Fibroblast of mammary gland (primary cell): ENCODE measurements at places on chromosomes 5 and 9.

DNA sequence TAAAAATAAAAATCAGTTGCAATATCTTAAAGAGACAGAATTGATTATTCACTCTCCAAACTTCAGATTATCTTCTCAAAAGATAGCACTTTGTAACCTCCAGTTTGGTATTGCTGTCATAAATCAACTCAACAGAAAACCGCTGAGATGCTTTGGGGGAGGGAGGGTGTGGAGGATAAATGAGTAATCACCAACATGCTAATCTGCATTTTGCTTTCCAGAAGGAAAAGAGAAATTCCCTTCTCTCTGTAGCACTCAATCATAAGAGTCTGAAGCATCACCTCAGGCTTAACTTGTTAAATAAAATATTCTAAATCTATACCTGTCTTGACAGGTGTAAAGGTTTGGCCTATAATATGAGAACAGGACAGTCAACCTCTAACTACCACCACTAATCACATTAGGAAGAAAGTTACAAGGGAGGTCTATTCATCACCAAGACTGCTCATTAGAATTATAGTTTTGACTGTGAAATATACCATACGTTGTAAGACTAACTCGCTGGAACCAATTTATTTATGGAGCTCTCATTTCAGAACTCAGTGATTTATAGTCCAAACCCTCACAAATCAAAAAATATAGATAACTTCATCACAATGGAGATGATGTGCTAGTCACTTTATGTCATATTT lies 89.0 kb downstream of the PIK3R1 start:
- DNase-seq = peak; percentile 66

- no peak for DNase-seq
Observed at GRCh38 chr5:3145641-3146040, 394.2 kb upstream of the IRX2 start.

- peak; percentile 44 for DNase-seq
Observed at GRCh38 chr5:139272471-139273321, 20.8 kb upstream of the MATR3 start.

DNA sequence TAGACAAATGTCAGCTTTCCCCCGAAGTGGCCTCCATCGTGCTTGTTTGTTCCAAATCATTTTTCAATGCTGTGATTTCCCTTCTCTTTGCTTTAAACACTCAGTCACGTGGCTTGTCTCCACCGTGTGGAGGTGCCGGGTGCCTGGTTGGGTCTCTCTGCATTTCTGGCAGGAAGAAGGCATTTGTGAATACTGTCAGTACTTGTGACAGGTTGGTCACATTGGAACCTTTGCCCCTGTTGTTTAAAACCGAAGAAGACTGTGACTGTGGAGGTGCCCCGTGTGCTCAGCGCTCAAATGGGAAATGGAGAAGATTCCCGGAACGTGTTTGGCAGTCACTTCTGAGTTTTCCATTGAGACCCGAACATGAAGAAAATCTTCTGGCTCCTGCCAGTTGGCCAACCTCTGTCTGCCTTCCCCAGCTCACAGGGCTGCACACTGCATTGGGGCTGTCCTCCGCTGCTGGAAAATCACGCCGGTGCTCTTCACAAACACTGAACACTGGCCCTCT lies 74.6 kb downstream of the LMNB1 start:
- no peak for DNase-seq

GRCh38 chr5:151068433-151069197 lies 12.2 kb downstream of the TNIP1 start:
- DNase-seq = no peak

GRCh38 chr5:2020730-2021129 lies 138.0 kb upstream of the IRX4 start:
- DNase-seq = no peak

GRCh38 chr9:130868230-130868629 lies 28.4 kb downstream of the QRFP start:
- no peak for DNase-seq

DNA sequence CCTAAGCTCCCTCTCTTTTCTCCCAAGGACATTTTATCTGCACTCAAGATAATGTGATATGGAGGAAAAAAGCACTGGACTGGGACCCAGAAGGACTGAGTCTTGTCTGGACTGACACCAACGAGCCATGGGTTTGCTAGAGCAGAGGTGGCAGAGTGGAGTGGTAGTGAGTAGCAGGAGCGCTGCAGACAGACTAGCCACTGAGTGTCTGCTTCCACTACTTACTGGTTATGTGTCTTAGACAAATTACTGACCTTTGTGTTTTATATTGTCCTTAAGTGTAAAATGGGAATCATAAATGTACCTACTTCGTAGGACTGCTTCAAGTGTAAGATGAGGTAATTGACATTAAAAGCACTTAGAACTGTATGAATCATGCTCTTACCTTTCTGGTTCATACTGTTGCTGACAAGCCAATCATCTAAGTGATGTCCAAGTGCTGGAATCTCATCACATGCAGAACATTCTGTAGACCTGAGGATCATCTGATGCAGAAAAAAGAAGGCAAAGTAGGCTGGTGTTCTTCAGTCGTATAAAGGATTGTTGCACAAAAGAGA lies 12.5 kb upstream of the PRLR start:
- no peak for DNase-seq

- no peak for DNase-seq
Observed at GRCh38 chr5:59559847-59560246, 333.7 kb downstream of the PDE4D start.

GRCh38 chr5:178259623-178260536 lies 27.3 kb upstream of the PHYKPL start:
- peak; percentile 6 for DNase-seq

DNA sequence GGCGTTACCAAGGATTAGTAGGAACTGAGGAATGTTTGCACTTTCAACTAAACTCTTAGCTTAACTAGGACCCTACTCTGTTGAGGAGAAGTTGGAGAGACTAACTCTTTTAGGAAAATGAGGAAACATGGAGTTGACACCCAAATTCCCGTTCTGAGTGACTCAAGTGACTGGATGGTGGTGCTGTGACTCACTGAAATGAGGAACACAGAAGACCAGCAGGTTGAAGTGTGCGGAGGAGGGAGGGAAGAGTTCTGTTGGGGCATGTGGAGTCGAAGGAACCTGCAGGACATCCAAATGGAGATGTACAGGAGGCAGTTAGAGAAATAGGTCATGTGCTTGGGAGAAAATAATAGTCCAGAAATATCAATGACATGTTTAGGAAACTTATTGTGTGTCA lies 8.2 kb downstream of the HEXB start:
- peak; percentile 37 for DNase-seq

- peak; percentile 76 for DNase-seq
Observed at GRCh38 chr9:113993838-113994540, 84.1 kb downstream of the AMBP start.
